Activated CD4-positive, alpha-beta T cell treated with anti-CD3 and anti-CD28 coated beads, Interleukin-2, amount 50 U/mL, for 24 hours (primary cell): ENCODE measurements at places on chromosomes 7 and 10.

GRCh38 chr10:22588462-22588861 lies 125.9 kb downstream of the PIP4K2A start:
- no peak for DNase-seq

- DNase-seq: no peak
These were observed 200.3 kb downstream of the BUB3 start for GRCh38 chr10:123354521-123354920.

- no peak for DNase-seq
These were observed 229.1 kb upstream of the IGFBP3 start for GRCh38 chr7:46150202-46150601.

DNA sequence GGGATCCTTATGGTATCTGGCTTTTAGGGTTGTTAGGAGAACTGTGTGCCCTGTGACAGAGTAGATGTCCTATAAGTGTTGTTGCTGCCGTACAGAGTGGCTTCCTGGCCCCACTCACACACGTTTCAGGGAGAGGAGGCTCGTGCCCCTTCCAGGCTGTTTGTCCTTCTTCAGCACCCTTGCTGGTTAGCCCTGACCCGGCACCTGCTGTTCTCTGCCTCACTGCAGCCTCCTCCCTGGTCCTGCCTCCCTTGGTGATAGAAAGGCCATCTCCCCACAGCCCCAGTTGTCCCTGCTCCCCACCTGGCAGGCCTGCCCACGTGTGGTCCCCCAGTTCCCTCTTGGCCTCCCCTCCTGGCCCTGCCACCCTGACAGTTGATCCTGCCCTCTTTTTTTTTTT lies 2.3 kb downstream of the CLIP2 start:
- DNase-seq: no peak

- DNase-seq: no peak
These were observed 124.1 kb downstream of the CUL2 start for GRCh38 chr10:34966040-34966439.
